NCI-H2171 treated with DMSO at 0.1 percent for 48 hours (cell line): ENCODE measurements at places on chromosomes 6 and 20.

- DNase-seq, result no peak
These were observed 238.4 kb upstream of the AFDN start for GRCh38 chr6:167588181-167588919.

DNA sequence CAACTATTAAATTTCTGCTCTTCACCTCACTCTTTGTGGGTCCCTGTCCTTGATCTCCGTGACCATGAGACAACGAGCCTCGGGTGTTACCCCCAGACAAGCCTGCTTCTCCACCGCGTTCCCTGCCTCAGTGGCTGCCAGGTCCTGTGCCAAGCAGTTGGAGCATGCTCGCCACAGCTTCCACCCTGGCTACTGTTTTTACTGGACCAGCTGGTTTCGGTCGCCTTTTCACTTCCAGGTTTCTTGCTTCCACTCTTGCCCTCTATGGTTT, 5.6 kb downstream of the TP53RK start:
- no peak for DNase-seq

- no peak for DNase-seq
These were observed 55.2 kb downstream of the TRMT11 start for GRCh38 chr6:126041516-126041915.

DNA sequence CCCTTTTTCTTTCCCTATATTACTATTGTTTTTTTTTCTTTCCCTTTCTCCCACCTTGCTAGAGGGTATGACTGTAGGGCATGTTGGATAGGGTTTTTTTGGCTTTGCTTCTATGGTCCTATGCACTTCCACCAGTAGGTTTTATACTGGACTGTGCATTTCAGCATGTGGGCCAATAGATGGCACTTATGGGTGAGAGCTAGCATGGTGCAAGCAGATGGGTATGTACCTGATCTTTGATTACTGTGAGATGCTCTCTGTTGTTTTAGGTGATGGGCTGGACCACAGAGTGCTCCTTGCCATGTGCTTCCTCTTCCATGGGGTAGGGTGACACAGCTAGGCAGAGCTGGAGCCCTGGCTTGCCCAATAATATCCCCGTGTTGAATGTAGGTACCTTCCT, 128.5 kb upstream of the CHD6 start:
- DNase-seq, result no peak

GRCh38 chr6:1406306-1407072, 17.1 kb downstream of the FOXF2 start:
- no peak for DNase-seq

DNA sequence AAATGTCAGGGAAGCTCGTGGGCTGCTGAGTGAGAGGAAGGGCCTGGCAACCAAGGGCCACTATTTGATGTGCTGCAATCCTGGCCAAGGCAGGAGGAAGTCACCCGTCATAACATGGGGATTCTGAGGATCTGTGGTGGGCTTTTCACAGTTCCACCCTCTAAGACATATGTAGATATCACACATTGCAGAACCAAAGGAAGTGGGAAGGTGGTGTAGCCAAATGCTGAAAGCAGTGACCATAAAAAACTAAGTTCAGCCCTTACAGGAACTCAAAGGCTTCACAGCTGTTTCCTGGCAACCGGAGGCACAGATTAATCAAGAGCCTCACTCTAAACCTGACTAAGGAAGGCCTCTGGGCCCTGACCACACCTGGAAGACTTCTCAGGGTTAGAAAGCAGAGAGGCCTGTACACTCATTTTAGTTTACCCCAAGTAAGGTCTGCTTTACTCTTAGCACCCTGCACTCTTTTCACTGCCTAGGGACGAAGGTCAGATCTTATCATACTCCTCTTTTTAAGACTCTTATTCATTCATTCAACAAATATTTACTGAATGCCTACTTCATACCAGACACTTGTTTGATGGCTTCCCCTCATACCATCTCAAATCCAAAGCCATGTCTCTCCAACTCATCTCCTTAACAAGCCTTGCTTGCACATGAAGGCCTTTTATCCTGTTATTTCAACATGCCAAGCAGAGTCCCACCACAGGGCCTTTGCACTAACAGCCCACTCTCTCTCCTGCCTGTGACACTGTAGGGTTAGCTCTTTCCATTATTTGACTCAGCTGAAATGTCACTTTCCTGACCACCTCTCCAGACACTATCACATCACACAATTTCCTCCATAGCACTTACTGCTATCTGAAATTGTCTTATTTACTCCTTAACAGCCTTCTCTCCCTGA, 2.6 kb downstream of the UBE2V1 start:
- no peak for DNase-seq

DNA sequence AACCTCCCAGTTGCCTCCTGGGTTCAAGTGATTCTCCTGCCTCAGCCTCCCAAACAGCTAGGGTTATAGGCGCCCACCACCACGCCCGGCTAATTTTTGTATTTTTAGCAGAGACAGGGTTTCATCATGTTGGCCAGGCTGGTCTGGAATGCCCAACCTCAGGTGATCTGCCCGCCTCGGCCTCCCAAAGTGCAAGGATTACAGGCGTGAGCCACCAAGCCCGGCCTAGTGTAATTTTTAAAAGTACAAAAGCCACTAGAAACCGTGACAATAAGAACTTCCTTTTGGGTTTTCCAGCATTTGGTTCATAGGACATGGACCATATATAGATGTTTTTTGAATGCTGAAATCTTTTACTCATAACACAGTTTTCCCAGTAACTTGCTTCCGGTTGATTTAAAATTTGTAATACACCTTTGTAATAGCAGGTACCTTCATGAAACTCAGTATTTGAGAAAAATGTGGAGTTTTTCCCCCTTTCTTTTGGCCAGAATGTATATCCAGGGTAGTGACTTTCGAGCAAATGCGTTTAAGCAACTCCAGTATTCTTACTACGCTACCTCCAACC, 467 bp downstream of the PXT1 start:
- DNase-seq, result no peak

DNA sequence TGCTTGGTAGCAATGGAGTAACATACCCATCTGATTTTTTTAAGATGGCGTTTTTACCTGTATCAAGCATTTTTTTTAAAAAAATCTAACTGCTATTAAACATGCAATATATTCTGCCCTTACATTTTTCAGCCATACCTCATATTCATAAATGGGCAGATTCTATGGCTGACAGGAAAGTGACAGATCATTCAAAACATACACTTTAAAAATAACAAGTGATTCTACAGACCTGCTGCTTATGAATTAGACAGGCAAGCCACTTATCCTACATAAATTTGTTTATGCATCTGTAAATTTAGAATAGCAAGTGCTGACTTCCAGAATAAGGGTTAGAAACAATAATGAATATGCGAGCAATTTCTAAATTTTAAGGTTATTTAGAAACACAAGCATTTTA, 82.7 kb downstream of the TBXT start:
- DNase-seq, result no peak

DNA sequence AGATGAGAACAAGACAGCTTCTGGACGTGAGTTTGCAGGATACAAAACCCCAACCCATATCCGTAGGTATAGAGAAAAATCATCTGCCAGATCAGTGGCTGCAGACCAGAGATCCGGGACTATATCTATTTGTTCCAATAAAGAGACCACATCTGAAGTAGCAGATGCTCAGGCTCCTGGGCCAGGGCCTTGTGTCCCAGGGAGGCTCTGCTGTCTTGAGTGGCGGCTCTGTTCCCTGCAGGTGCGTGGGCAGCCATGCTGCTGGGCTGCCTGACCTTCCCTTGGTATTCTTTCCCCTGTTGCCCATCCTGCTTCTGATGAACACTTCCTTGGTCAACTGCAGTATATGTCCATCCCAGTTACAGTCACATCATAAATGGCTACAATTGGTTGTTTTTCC, 34.9 kb downstream of the ERMARD start:
- no peak for DNase-seq

DNA sequence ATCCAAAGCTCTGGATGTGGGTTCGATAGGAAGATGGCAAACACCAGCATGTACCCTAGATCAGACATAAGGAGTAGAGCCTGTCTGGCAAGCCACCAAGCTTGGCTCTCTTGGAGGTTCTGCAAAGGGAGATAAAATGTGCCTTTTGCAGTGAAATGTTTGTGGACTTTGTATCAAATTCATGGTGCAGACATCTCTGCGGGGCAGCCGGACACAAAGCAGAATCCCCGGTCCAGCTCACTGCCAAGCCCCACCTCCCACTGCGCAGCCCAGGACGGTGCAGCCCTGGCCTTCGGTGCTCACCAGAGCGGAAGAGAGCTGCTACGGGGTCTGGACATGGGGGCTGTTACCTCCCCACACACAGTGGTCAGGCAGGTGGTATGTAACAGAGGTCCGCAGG, 333.6 kb upstream of the JARID2 start:
- no peak for DNase-seq

- no peak for DNase-seq
These were observed 177.6 kb downstream of the THBS2 start for GRCh38 chr6:169075915-169076654.

- DNase-seq, result no peak
These were observed 32.7 kb downstream of the TRDN start for GRCh38 chr6:123604067-123604466.

DNA sequence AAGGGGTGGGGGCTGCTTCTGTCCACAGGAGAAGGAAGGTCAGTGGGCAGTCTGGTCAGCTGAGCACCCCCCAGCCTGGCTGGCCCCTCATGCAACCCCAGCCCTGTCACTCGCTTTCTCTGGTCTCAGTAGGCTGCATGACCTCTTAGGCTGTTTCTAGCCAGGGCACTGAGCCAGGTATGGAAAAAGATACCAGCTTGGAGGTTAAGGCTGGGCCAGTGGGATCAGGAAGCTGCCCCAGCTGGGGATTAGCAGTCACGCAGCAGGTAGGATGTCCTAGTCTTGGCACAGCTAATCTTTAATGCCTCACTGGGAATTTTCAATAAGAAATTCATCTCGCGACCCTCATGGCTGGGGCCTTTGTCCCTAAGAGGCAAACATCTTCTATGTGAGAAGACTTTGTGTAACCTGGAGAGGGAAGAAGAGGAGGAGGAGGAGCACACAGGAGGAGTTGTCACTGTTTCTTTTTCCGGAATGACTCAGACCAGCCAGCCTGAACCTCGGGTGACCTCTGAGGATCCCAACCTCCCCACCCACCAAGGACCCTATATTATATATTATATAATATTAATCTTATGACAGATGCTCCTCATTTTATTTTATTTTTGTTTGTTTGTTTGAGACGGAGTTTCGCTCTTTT, 2.4 kb upstream of the BPIFA2 start:
- DNase-seq, result peak; percentile 46

DNA sequence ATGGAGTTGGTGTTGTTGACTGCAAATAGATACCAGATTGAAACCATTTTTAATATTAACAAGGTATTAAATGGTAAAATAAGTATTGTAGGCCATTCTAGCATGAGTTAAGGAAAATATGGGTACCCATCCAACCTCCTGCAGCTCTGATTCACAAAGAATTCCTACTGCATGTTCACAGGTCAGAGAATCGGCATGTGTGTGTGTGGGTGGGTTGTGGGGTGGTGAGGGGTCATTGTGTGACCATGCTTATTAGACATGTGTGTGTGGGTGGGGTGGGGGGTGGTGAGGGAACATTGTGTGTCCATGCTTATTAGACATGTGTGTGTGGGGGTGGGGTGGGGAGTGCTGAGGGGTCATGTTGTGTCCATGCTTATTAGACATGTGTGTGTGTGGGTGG, 3.2 kb downstream of the IYD start:
- no peak for DNase-seq

GRCh38 chr20:15487030-15487429, 1086.2 kb downstream of the KIF16B start:
- no peak for DNase-seq

GRCh38 chr6:170137911-170138910, 152.7 kb downstream of the DLL1 start:
- DNase-seq, result peak; percentile 6

DNA sequence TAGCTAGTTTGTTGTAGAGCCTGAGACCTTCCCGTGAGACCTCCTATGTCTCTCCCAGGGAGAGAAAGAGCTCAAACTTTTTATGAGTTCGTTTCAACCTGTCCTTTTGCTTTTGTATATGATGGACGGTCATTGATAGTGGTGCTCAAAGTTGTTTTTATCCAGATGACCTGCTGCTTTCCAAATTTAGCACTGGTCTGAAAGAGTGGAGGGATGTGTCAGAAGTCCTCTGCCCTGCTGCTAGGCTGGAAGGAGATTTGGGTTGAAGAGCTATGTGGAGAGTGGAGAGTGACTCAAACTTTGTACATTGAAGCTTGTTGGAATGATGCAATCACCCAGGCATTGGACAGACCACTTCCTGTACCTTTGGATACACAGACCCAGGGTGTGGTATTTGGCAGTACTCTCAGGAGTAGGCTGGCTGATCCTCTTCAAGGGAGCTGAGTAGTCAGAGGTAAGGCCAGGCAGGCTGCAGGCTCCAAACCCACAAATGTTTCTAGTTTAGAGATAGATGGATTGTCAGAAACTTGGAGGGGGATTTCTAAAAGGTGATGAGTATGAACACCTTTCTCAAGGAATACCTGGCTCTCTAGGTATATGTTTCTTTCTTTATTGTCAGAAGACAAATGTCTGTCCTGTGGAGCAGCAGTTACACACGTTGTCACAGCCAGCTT, 49.4 kb upstream of the RREB1 start:
- no peak for DNase-seq

GRCh38 chr6:105595829-105596228, 192.9 kb upstream of the PREP start:
- no peak for DNase-seq

DNA sequence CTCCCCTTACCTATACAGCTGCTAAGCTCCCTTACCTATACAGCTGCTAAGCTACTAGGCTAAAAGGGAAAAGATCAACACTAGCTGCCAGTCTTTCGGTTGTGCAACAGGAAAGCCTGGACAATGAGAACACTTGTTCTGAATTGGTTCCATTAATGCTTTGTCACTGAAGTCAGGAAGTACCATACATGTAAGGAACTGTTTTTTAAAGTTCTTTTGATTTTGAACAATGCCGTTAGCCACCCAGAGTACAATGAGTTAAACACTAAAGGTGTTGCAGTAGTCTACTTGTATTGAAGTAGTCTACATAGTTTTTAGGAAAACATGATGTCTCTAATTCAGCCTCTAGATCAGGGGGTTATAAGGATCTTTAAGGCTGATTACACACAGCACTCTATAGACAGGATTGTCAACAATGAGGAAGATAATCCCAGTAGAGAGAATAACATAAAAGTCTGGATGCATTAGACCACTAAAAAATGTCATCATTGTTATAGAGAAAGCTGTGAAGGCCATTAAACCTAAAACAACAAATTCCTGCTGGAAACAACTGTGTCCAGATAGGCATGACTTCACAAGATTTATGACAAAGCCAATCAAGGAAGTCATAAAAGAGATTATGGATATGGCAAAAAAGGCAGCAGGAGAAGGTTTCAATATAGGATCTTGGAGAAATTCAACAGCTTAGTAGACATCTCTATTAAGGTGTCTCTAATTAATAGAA, 306.3 kb downstream of the PHF3 start:
- no peak for DNase-seq

DNA sequence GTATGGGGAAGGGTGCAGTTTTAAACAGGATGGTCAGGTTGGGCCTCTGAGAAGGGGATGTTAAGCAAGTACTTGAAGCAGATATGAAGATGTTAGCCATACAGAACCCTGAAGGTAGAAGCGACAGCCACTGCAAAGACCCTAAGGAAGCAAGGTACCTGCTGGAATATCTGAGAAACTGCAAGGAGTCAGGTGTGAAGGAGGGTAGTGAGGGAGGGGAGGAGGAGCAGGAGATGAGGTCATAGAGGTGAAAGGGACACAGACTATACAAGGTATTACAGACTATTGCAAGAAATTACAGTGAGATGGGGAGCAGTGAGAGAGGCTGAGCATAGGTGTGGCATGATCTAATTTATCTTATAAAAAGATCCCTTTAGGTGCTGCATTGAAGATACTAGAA, 22.2 kb upstream of the DEFB112 start:
- DNase-seq, result no peak

GRCh38 chr20:36569847-36570429, 3.5 kb upstream of the TGIF2 start:
- no peak for DNase-seq
